ENCODE measurements at places on chromosomes 7 and 10.

DNA sequence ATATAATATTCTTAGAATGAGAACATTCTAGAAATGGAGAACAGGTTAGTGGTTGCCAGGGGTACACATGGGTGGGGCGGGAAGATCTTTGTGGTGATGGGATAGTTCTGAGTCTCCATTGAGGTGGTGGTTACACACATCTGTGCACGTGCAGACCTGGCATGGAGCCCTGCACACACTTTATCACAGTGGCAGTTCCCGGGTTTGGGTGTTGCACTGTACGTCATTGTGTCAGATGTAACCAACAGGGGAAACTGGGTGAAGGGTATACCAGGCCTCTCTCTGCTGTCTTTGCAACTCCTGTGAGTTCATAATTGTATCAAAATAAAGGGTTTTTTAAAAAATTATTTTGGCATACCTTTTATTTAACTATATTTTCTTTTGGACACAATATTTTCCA, 51.1 kb downstream of the LMTK2 start:
- no peak for DNase-seq

DNA sequence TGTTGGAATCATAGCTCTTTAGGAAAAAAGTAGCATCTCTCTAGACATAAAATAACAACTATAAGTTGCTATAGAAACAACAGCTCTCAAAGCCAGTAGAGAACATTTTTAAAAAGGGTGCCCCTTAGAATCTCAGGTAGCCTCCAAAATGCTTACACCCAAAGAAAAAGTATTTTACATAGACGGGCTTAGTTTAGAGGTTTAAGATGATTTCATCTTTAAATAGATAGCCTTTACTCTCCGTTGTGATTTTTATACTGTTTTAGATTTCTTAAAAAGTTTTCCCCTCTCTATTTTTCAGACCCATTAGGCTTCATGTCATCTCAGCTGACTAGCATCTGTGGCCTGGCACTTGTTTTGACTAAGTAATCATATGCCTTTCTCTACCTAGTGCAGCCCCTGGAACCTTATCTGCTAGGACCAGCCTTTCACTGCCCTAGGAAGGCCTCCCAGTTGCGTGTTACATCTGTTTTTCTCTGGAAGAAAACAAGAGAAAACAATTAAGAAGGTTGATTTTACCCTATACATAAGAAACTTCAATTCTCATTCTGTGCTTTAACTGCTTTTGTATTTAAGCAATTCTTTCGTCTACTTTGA, 6.9 kb upstream of the BPGM start:
- DNase-seq = no peak

- no peak for DNase-seq
These were observed 61.2 kb upstream of the INPP5A start for GRCh38 chr10:132476146-132477065.

- no peak for DNase-seq
These were observed 123.9 kb downstream of the TAX1BP1 start for GRCh38 chr7:27863880-27864279.

GRCh38 chr7:157890921-157891401, 554.2 kb downstream of the DNAJB6 start:
- DNase-seq = no peak

DNA sequence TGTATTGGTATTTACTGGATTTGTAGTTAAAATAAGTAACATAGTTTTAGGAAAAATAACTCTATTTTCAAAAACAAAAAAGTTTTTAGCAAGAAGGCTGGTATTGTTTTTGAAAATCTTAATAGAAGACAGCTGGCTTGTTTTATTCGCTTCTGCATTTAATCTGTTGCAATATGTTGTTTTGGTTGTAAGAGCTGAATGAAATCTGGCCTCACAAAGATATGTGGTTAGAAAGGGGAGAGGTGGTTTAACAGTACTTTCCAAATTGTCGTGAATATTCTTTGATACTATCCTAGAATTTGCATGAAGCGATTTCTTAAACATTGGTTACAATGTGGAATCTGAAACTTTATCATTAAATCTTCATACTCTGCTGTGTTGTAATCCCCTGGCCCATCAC, 355.9 kb upstream of the FZD8 start:
- no peak for DNase-seq

GRCh38 chr10:71945819-71946474, 18.2 kb upstream of the CHST3 start:
- no peak for DNase-seq
